Activated T-helper 9 cell treated with anti-CD3 and anti-CD28 coated beads, Interleukin-2, amount 50 U/mL, for 16 hours (primary cell): ENCODE measurements at places on chromosomes 3 and 15.

- DNase-seq, result no peak
Observed at GRCh38 chr15:81312790-81313543, 11.0 kb downstream of the STARD5 start.

DNA sequence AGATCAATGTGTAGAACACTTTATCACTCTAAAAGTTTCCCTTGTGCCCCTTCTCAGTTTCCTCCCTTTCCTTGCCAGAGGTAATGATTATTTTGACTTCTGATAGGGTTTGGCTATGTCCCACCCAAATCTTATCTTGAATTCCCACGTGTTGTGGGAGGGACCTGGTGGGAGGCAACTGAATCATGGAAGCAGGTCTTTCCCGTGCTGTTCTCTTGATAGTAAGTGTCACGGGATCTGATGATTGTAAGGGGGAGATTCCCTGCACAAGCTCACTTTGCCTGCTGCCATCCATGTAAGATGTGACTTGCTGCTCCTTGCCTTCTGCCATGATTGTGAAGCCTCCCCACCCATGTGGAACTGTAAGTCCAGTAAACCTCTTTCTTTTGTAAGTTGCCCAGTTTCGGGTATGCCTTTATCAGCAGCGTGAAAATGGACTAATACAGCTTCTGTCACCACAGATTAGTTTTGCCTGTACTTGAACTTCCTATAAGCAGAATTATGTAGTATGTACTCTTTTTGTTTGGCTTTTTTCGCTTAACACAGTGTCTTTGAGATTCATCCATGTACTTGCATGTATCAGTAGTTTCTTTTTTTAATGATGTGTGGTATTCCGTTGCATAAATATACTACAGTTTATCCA lies 7.2 kb downstream of the FEM1B start:
- DNase-seq, result no peak

DNA sequence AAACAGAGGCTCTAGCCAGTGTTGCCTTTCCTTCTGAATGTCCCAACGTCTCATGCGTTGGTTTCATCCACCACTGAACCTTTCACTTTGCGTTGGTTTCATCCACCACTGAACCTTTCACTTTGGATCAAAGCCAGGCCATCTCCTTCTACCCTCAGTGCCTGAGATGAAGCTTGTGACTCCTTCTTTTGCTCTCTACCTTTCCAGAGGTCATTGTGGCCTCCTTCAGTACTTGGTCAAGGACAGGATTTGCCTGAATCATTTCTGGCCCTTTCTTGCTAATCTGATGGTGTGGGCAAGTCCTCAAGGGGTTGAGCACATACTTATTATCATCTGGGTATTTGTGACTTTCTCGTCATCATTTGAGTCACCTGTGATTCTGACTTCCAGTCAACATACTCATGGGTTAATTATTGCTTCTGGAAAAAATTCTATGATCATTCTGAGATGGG lies 50.0 kb downstream of the SELENOT start:
- DNase-seq, result no peak

DNA sequence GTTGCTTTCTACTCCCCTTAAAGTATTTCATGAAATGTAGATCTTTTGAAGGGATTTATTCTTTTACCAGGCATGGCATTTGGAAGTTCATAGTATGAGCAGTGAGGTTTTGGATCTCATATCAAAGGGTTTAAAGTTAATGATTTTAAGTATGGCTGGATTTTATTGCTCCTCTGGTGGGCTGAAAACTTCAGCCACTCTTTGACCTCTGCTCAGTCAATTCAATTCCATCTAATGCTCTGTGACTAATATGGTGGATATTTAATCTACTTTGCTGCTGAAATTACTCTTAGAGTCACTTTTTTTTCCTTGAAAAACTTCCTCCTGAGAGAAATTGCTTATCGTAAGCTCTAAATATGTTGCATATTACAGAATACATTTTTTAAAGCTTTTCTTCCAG lies 218.6 kb downstream of the NR2F2 start:
- DNase-seq, result no peak

- no peak for DNase-seq
Observed at GRCh38 chr3:72756900-72757299, 91.3 kb downstream of the SHQ1 start.

- DNase-seq, result no peak
Observed at GRCh38 chr3:197600796-197601565, 45.2 kb upstream of the BDH1 start.

DNA sequence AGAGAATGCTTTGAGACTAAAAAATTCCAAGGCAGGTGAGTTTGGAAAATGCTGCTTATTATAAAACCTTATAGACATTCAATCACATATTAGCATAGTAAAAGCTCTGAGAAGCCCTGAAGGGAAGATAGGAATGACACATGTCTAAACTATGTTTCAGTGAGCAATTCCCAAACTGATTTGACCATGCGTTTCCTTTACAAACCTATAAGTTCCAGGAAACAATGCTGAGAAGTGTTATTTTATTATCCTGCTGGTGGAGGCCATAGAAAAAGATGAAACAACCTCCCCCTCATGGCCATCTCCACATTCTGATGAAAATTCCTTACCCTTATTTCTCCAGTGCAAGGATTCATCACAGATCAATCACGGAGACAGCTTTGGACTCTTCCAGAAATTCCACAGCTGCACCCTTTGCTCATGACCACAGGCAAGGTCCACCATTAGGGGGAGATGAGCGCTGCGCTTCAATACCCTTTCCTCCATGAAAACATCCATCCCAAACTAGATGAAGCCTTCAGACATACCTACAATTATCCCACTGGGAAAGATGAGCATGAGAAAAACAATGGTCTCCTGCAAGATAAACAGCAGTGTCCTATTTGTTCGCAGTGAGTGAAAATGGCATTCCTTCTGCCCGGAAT lies 372.1 kb downstream of the MAGI1 start:
- no peak for DNase-seq

DNA sequence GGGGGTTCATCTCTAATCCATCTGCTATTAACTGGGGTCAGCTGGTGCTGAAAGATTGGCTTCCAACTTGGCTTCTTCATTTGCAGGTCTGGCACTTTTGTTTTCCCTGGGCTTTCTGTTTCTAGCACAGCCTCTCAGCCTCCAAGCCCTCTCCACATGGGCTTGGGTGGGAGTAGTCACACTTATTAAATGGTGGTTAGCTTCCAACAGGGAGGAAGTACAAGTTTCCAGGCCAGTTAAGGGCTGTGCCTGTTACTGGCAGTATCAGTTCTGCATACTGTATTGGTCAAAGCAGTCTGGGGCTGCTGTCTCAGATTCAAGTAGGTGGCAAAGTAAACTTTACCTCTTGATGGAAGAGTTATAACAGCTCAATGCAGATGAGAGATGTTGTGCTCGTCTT lies 627.1 kb upstream of the CCDC54 start:
- no peak for DNase-seq

- DNase-seq, result no peak
Observed at GRCh38 chr3:24943961-24944360, 449.3 kb upstream of the THRB start.

DNA sequence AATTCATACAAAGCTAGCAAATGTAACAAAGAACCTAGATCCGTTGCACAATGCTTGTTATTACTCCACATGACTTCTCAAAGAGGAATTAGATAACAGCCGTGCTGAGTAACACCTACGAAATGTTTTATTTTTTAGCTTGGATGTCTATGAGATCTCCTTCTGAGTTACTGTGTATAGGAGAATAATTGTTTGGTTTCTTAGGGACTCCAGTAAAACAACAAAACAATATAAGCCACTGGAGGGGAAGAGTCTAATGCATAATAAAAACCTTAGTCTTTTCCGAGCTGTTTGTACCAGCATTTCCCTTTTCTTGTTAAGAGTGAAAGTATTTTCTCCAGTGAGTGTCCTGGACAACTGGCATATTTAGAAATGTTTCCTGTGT lies 15.6 kb downstream of the SNAP23 start:
- DNase-seq, result no peak

GRCh38 chr3:140088513-140088912 lies 153.5 kb downstream of the CLSTN2 start:
- no peak for DNase-seq

DNA sequence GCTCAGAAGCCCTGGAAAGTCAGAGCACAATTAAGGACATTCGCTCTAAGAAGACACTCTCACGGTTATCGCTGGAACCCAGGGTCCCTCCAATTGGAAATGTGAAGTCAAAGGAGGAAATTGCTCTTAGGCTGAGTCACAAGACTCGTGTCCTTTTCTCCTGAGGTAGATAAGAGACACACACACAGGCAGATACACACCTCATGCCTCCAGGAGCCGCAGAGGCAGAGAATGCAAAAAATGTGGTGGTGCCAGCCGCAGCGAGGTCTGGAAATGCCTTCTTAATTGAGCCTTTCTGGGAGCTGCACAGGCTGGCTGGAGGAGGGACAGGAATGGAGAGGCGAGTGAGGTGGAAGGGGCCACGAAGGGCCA lies 189.3 kb downstream of the OPA1 start:
- DNase-seq, result no peak

DNA sequence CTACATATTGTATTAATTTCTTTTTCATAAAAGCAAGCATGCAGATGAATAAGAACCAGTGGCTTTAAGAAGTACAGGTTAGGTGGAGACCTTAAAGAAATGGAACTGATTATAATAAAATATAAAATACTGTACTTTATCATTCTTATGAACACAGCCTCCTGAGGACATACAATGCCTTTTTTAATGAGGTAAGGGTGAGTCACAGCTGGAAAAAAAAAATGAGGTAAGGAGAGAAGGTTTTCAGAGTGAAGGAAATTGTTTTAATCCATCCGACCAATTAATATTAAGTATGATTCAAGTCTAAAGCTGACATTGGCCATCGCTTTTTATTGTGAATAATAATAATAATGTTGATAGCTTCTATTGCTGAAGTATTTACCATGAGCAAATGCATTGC lies 170.3 kb upstream of the SOX2 start:
- no peak for DNase-seq

DNA sequence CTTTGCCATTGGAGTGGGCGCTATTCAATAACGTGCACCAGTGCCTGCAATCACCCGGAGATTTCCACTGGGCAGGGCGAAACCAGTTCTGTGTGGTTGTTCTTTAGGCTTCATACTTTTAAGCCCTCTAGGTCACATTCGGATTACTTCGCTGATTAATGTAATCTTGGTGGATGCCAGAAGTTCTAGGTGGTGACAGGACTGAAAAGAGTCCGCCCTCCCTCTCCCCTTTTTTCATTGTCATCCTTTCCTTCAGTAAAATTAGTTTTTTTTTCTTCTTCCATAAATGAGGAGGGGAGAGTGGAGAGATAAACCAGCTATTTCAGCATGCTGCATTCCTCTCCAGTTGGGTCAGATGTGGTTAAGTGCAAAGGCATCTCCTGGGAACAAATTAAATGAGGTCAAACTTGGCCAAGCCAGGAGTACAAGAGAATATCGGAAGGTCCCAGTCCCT lies 2.3 kb upstream of the SLC2A2 start:
- no peak for DNase-seq
